Karpas-422 (cell line): ENCODE measurements at places on chromosomes 16 and 17.

DNA sequence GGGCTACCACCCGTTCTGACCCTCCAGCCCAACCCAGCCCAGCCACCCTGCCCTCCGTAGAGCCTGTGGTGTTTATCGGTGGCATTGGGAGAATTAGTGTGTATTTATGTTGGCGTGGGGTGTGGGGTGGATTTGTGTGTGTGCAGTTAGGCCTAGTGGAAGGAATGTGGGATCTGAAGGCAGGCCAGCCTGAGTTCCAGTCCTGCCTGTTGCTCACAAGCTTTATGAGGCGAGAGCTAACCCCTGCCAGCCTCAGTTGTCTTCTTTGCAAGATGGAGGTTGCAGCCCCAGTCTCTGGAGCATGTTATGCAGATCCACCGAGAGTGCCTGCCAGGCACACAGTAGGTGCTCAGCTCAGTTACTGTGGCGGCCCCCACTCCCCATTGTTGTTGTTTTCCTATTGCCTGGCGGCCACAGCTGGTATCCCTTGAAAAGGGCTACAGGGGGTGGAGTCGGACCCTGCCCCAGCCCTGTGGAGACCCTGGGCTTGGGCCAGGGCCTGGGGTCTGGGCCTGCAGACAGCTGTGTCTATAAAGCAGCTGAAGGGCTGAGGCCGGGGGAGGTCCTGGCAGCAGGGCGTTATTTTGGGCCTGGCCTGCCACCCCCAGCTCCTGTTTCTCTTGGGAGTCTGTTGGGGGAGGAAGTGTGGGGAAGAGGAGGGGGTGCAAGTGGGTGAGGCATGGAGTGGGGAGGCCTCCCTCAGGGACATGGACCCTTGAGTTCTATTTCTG, 5.1 kb downstream of the ERBB2 start:
- no peak for DNase-seq

DNA sequence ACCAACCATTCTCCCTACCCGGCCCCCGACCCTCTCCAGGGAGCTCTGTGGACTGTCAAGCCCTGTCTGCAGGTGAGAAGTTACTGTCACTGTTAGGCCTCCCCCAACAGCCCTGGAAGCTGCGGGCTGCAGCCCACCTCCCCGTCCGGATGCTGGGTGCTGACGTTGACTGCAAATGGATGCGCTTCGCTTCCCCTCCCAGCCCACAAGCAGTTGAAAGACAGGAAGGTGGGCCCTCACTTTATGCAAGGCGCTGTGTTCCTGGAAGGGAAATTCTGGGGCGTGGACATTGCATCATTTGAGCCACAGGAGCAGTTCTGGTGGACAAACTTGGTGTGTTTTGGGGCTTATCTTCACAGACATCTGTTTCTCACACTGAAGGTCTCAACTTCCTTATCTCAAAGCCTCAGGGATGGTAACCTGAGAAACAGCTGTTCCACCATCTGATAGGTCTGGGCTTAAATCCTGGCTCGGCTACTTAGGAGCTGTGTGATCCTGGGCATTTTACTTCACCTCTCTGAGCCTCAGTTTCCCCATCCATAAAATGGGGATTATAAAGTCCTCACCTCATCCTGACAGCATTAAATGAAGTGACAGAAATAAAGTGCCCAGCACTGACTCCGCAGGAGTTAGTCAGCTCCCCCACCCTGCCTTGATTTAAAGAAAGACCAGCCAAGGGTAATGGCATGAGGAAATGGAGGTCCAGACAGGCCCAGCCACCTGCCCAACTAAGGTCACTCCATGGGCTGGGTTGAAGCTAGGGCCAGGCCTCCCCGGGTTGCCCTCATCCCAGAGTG, 4.6 kb upstream of the DRC7 start:
- no peak for DNase-seq

GRCh38 chr16:15509593-15510535, 75.5 kb downstream of the BMERB1 start:
- no peak for DNase-seq

DNA sequence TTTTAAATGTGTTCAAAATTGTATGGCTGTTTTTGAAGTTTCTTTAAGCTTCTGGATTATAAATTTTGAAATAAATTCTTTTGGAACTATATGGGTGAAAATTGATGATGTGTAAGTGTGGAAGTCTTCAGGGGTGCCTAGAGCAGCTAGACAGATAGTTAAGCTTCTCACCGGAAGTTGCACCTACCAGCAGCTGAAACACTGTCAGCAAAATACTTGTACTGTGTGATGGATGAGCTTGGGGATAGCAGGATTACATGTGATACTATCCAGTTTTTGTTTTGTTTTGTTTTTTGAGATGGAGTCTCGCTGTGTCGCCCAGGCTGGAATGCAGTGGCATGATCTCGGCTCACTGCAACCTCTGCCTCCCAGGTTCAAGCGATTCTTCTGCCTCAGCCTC, 19.7 kb downstream of the RBL2 start:
- no peak for DNase-seq

GRCh38 chr17:21212826-21213637, 929 bp downstream of the TMEM11 start:
- DNase-seq: no peak

DNA sequence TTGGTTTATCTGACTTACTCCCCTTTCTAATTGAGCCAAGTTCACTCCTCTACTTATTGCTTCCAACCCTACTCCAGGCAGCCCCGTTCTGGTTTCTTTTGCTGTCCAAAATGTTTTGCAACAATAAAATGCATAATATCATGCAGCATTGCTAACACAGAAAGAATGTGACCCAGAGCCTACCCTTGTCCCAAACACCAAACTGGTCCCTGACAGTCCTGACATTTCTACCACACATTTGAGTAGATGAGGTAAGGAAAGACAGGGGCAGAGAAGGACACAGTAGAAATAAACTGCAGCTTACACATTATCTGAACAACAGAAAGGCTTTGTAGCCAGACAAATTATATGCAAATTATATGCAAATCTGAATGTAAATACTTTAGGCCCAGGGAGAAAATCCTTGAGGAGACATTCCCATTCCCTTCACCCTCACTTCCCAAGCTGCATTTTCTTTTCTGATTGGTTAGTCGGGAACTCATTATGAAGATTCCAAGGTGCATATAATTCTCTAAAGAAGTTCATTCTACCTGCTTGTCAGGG, 31.6 kb downstream of the SOX9 start:
- DNase-seq: no peak

DNA sequence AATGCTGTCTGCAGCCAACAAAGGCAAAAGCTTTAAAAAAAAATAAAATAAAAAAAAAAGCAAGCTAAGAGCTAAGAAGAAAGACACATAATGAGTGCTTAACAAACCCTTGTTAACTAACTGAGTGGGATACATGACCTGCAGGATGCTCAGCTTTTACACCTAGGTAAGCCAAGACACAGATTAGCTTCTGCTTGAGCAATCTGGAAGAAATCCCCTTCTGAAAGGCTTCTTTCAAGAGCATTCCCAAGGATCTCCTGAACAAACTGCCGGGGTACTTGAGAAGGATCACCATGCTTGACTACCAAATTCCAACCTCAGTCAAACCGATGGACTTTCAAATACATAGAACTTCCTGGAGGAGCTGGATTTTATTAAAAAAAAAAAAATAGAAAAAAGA, 92.9 kb downstream of the SMG6 start:
- no peak for DNase-seq

DNA sequence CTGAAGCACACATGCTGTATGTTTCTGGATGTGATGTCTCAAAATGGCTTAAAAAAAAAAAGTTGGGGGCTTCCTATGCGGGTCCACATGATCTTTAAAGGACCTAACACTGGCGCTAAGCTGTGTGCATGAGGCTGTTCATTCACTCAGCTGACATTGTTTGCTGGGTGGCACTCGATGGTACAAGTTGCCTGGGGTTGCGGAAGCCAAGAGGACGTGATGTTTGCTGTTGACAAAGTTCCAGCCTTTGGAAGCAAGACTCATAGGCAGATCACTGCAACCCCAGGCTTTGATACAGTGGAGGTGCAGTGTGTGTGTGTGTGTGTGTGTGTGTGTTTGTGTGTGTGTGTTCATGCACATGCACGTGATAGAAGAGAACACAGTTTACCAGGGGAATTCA, 29.5 kb upstream of the DNAI2 start:
- DNase-seq: no peak

- no peak for DNase-seq
Observed at GRCh38 chr16:2015117-2015946, 4.3 kb upstream of the NPW start.

DNA sequence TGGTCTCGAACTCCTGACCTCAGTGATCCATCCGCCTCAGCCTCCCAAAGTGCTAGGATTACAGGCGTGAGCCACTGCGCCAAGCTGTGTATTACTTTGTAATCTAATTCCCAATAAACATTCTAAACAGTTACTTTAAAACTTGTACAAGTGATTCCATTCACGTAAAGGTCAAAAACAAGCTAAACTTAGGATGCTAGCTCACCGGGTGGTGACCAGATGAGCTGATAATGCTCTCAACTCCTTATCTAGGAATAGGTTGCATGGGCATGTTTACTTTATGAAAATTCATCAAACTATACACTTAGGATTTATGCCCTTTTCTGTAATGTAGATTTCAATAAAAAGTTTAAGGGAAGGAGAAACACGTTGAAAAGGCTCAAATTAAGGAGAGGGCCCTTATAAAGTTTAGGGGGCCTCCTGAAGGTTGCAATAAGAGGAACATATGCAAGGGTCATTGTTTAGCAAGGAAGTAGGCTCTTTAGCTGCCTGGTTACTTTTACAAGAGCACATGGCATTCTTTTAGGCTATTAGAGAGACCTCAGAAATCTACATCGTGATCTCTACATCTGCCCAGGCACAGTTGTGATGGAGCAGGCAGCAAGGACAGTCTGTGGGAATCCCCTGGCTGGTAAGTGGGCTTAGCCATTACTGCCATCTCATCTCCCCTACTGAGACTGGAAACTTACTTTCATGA, 13.3 kb downstream of the CDR2 start:
- DNase-seq: no peak

GRCh38 chr17:70881093-70881492, 711.8 kb downstream of the KCNJ2 start:
- no peak for DNase-seq

- DNase-seq: no peak
Observed at GRCh38 chr16:3059723-3060242, 5.7 kb upstream of the IL32 start.

GRCh38 chr16:73145166-73145880, 97.4 kb upstream of the ZFHX3 start:
- DNase-seq: no peak

GRCh38 chr16:15714393-15715172, 64.5 kb downstream of the NDE1 start:
- DNase-seq: no peak

DNA sequence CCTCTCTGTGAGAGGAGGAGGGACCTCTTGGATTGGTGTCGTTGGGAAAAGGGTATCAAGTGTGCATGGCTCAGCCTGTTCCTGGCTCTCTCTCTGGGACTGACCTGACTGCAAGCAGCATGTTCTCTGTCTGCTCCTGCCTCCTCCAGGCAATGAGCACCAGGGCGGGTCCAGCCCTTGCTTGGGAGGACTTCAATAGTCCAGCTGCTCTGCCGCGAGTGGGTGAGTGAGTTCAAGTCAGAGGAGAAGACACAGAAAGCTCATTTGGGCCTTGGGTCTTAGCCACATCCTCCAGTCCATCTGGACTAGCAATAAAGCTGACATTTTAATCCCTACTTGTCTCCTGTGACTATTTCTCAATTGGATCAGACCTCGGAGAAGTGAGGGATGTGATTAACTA, 25.2 kb upstream of the TNS4 start:
- DNase-seq: no peak

GRCh38 chr17:2211661-2212399, 91.8 kb downstream of the SMG6 start:
- no peak for DNase-seq

DNA sequence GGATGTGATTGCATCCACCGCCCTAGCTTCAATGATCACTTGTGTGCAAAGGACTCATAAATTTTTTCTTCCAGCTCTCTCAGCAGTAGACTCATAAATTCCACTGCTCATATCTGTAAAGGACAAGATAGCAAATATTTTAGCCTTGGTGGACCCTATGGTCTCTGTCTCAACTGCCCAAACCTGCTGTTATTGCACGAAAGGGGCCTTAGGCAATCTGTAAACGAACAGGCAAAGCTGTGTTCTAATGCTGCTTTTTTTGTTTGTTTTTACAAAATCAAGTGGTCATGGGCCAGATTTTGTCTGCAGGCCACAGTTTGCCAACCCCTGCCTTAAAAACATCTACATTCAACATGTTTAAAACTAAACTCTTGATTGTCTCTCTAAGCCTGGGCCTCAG, 34.1 kb downstream of the FAM20A start:
- no peak for DNase-seq

GRCh38 chr17:13480877-13481276, 120.9 kb downstream of the HS3ST3A1 start:
- DNase-seq: no peak

DNA sequence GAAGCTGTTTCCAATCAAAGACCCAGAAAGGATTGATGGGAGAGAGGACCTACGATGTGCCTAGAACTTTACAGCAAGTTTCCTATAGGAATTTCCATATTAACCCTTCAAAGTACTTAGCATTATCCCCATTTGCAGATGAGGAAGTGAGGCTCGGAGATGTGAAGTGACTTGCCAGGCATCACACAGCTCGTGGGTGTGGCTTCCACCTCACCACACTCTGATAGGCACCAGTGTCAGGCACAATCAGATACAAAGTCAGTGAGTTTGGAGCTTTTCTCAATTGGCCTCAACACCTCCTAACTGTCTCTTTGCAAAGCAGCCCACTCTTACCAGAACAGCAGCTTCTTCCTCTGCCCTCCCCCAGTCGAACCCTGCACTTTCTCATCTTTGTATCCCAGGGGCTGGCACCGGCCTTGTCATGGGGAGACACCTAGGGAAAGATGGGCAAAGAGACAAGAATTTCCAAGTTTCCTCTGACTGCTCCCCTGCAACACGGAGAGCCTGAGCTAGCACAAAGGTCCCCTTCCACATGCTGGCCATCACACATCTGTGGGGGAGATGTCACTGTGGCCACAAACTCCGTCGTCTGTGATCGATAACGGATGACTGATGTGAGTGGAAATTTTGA, 37.4 kb upstream of the CCL1 start:
- no peak for DNase-seq

DNA sequence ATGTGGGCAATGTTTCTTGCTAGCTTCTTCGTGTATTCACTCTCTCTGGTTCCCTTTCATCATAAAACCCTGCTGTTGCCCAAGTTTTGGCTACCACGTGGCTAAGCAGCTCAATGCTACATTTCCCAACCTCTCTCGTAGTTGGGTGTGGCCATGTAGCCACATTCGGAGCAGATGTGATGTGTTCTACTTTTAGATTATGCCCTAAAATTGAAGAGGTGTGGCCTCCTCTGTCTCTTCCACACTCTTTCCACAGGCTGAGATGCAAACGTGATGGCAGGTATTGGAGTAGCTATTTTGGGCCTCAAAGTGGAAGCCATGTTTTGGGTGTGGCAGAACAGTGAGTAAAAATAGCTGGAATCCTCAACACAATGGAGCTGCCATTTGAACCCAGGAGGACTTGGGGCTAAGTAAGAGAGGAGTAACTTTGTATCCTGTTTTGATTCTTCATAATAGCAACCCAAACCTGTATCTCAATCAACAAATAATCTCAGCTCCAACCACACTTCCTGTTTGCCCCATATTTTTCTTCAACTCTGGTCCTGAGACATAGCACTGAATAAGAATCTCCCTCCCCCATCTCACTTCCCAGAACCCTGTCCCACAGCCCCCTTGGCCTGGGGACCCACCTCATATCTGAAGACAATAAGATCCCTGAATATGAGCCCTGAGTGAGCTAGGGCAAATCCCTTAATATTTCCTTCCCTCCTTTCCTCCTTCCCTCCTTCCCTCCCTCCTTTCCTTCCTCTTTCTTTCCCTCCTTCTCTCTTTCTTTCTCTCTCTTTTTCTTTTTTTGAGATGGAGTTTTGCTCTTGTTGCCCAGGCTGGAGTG, 4.0 kb downstream of the NUPR1 start:
- DNase-seq: peak; percentile 34
